ENCODE measurements at places on chromosomes 7 and 10.
A peak's percentile ranks its signal among the peaks of the same experiment; 100 is the strongest.

DNA sequence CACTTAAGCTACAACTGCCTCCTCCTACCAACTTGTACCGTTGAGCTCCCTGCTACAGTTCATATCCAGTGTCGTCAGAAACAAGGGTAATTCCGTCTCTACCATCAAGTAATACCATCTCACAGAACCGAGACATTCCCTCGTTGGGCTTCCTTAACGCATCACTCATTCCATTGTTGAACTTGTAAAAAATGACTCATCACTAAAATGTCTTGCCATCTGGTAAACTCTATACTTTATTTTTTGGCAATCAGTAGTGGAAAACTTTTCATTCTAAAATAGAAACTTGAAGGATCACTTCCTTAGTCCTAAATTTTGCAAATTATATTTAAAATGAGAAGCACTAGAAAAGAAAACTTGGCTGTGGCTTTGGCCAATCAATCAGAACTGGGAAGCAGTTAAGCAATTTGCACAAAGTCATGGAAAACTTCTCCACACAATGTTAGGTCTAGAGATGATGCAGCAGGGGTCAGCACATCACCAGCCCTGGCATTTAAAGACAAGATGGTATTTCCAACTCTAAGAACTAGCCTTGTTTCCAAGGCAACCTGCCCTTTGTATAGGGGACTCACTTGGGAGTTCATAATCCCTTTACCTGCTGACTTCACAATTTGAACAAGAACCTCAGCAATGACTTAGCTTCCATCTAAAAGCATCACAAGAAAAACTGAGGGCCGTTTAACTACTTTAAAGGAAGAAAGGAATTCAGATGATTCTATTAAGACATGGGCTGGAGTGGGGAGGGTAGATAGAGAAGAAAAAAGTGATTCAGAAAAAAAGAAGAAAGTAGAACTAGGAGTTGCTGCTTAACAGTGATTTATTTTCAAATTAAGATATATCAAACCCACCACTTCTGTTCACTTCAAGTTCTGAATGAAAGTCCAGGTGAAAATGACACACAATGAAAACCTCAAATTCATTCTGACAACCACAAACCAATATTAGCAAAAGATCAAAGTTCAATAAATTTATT is 288.1 kb downstream of the PARD3 start:
- peak; percentile 76 for DNase-seq

DNA sequence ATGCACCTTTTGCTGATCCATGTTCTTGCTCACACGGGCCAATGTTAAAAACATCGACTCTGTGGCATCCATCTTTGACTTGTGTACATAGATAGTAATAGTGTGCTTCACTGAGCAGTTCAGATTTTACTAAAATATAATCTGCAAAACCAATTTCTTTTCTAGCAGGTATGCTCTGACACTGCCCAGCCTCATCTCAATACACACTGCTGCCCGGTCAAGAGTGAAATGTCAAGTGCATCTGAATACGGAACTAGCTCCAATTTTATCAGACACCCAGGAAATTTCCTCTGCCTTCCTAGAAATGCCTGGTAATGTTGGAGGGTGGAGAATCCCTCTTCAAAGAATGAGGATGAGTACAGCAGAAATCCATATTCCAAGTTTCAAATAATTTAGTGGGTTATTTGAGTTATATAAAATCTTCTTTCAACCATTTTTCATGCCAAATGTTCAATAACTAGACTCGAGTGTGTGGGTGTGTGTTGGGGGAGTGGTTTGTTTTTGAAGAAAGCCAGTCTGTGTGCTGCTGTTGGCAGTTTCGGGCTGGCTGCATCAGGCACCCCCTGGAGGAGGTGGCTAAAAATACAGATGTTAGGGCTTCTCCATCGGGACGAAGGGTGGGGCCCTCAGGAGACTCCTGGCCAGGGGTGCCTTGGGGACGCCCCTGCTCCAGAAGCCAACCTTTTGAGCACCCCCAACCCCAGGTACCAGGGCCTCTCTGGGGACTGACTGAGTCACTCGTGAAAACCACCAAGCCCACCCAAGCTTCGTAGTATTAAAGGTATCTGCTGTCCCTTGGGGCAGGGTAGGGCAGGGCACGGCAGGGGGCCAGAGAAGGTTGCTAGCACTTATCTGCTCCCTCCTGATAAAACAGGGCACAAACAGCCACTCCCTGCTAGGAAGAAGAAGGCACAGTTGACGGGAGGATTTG is 15.4 kb downstream of the CTBP2 start:
- no peak for DNase-seq

DNA sequence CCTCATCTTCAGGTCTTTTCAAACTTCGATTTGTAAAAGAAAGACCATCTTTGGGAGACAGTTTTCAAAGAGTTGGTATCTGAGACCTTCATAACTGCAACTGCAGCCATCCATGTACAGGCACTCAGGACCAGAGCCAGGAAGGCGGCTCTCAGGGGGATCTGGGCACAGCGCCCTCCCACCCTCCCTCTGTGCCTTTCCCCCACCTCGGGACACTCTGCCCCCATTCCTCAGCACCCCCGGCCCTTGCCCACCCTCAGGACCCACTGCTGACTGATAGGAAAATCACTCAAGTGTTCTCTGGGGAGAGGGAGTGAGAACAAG is 143.6 kb downstream of the CUBN start:
- DNase-seq = no peak

DNA sequence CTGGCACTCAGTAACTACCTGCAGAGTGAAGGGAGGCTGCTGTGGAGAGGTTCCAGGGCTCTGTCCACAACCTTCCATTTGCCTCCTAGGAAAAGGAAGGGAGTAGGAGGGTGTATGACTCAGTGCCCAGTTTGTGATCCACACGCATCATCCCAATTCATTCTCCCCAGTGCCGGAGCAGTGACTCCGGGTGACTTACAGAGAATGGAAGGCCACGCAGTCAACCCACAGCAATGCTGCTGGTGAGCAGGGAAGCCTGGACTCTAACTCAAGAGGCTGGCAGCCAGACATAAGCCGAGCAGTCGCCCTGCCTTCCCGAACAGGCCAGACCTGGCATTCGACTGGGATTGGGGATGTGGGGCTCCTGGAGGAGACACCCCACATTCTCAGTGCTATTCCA is 139.9 kb downstream of the SH3PXD2A start:
- DNase-seq = no peak

DNA sequence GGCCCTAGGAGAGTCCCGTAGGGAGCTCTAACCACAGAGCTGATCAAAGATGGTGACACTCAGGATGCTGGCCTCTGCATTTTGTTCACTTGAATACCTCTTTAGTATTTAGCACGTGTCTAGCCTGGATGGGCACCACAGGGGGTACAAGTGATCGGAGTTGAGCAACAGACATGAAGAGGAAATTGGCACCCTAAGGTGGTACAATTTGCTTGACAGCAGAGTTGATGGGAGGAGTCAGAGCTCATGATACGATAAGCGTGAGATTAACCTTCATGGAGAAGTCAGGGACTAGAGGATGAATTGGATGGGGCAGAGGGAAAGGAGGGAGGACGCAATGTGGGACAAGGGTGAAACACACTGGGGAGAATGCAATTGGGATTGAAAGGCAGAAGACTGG is 9.9 kb upstream of the ZNF212 start:
- DNase-seq = no peak

DNA sequence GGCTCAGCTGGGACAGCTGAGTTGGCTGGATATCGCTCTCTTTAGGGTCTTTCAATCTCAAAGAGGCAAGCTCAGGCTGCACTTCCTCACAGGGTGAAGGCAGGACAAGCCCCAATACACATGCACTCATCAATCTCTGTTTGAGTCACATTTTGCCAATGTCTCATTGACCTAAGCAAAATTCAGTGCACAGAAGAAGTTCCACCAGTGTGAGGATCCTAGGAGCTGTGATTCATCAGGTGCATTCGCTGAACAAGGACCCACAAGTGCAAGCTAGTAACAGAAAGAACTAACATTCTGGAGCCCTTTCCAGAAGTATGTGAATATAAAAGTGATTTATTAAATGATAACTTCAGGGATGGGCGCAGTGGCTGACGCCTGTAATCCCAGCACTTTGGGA is 477.2 kb downstream of the GPAM start:
- no peak for DNase-seq
